ENCODE measurements at places on chromosomes 3 and 15.
A peak's percentile ranks its signal among the peaks of the same experiment; 100 is the strongest.

GRCh38 chr3:194482196-194482593, 4.6 kb downstream of the ATP13A3 start:
- no peak for DNase-seq

DNA sequence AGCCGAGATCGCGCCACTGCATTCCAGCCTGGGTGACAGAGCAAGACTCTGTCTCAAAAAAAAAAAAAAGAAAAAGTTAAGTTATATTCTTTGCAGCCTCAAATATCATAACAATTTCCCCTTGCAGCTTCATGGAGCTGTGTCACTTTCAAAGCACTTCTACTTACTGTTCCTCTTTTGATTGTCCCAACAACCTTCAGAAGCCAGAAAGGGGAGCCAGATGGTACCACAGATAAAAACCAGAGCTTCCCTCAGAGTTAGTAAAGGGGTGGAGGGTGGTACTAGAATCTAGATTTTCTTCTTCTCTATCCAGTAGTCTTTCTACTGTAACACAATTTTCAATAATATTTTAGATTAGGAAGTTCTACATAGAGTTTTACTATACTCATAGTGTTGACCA, 188.8 kb downstream of the TAFA4 start:
- DNase-seq = no peak

DNA sequence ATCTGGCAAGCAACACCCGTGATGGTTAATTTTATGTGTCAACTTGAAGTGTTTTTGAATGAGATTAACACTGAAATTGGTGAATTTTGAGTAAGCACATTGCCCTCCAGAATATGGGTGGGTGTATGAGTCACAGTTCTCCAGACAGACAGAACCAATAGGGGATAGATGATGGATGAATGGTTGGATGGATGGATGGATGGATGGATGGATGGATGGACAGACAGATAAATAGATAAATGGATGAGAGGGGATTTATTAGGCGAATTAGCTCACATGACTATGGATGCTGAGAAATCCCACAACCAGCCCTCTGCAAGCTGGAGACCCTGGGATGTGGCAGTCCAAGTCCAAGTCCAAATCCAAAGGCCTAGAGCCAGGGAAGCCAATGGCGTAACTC, 5.4 kb upstream of the VWA5B2 start:
- no peak for DNase-seq

DNA sequence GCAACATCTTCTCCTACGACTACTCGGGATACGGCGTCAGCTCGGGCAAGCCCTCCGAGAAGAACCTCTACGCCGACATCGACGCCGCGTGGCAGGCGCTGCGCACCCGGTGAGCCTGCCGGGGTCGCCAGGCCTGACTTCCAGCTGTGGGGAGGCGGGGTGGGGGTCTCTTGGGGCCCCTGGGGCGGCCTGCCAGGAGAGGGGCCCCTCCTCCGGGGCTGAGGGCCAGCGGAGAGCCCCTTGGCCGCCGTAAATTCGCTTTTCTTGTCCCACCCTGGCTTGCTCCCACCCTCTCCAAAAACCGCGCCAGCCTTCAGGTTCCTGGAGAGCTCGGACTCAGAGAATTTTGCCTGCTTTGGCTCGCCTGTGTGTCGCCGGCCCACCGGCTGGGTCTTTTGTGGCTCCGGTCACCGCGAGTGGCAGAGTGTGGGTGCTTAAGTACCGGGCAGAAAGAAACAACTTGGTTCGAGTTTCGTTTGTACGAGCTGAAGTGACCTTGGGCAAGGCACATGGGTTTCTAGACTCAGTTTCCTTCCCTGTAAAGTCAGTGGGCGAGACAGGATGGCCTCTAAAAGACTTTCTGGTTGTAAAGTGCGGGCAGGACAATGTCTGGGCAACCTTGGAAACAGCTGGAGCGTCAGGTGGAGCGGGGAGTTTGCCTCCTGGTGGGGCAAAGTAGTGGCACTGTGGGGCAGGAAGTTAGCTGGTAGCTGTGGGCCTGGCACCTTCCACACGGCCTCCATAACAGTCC, 976 bp downstream of the ABHD17C start:
- DNase-seq = no peak

- peak; percentile 44 for DNase-seq
Measured at GRCh38 chr15:45253330-45253729, 1.3 kb downstream of the SLC28A2 start.

DNA sequence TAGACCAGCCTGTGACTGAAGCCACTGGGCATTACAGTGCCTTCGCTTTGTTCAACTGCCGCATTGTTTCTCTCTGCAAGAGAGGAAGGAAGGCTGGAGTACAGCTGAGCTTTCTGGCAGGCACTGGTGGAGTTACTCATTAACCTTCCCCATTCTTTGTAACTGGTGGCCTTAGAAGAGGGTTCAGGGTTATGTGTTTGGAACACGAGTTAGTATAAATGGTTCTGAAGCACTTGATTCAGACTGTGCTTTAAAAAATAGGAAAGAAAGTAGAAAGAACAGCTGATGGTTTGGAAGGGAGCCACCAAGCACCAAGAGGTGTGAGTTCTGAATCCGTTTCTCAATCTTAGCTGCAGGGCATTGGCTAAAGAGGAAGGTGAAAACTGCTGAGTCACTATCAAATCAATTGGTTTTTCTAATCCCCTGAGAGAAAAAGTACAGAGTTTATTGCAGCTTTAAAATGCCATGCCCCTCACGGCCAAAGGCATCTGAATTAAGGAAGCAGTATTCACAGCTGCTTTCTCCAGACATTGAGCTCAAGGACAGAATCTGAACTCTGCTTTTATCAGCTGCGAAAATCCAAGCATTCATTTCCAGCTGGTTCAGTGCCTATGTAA, 3.6 kb downstream of the HGD start:
- peak; percentile 76 for DNase-seq

GRCh38 chr3:48567090-48567489, 3.5 kb upstream of the UCN2 start:
- DNase-seq = no peak

DNA sequence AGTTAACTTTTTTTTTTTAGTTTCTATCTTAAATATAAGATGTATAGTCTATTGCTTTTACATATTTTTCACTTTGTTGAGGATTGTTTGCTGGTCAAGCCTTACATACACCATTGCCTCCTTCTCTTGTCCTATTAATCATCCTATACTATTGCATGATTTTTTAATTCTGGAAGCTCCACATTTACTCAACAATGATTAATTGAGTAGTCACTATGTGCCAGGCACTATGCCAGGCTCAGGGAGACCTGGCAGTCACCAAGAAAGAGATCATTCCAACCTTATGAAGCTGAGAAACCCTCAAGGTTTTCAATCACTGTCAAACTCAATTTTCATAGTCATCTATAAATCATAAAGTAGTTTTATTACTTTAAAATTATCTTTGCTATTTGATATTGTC, 626.2 kb downstream of the IGSF11 start:
- no peak for DNase-seq

DNA sequence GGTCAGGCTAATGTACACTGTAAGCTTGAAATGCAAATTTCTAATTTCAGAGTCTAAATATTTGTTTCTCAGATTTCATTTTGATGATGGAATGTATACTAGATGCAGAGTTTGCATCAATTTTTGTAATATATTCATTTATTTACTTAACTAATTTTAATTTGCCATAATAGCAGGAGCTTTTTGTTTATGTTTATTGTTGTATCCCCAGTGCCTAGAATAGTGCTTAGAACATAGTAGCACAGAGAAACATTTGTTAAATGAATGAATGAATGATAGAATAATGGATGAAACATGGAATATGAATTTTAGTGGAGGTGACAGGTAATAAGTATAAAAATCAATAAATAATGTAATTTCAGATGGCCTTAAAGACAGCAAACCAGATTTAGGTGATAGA, 5.2 kb upstream of the GALK2 start:
- no peak for DNase-seq

DNA sequence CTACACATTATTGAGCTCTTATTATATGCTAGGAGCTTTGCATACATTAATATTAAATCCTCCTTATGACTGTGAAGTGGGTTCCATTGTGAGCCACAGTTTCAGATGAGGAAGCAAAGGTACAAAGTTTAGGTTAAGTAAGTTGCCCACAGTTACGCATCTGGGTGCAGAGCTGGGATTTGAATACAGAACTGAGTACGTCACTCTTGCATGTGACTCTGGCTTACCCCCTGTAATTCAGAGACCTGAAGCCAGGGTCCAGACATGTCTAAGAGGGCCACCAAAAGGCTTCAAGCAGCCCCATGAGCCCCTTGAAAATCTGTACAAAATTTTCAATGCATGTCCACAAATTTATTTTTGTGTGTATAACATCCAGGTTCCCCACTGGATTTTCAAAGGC, 71.8 kb downstream of the KLF15 start:
- DNase-seq = no peak

GRCh38 chr3:3280396-3280795, 100.9 kb upstream of the CRBN start:
- DNase-seq = no peak

DNA sequence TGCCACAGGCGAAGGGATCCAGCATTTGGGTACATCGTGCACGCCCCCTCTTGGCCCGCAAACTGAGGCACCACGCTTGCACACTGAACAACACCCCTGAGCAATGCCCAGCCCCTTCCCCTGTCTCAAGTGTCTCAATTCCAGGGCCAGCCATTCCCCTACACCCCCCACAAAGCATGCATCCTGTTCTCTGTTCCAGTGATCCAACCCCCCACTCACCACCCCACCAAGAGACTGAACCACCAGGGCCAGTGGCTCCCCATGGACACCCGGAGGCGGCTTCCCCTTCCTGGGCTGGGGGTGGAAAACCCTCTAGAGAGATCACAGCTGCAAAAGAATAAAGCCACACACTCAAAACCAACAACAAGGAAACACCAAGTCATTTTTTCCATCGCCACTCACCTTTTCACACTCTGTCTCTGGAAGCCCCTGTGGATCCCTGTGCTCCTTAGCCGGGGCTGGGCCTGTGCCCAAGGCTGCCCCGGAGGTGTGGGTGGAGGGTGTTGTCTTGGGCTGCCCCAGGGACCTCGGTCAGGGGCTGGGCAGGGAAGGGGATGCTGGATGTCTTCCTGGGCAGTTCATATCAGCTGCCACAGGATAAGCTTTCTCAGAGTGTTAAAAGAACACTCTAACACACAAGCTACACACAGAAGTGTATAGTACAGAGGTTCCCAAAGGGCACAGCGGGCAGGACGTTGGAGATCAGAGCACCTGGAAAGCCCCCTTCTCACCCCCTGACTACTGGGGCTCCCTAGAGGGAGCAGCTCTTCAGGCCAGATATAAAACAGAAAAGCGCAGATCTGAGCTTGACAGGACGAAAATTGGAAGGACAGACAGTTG, 92.5 kb downstream of the CHSY1 start:
- no peak for DNase-seq

DNA sequence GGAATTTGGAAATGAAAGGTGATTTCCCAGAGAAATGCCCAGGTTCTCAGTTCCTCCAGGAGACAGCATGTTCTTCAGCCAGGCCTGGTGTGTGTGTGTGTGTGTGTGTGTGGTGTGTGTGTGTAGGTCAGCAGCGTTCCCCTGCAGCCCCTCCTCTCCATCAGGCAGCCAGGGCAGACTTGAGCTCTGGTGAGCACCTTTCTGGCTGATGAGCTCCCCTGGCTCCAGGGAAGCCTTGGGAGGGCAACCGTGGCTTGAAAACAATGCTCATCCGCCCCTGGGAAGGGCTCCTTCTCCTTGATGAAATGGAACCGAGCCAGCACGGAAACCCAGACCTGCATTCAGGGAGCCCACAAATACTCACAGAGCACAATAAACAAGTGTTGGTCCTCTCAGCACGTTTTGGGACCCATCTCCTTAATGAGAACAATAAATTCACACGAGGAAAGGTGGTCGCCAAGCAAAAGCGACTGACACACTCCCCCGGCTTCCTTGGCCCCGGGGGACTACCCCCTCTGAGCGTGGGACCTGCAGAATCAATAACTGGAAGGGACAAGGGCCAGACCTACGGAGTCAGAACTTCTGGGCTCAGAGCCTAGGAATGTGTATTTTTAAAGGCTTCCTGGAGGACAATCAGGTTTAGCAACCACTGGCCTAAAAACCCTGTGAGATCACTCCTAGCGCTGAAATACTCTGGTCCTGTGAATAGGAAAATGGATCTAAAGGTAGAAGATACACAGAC, 38.6 kb upstream of the HES1 start:
- no peak for DNase-seq

DNA sequence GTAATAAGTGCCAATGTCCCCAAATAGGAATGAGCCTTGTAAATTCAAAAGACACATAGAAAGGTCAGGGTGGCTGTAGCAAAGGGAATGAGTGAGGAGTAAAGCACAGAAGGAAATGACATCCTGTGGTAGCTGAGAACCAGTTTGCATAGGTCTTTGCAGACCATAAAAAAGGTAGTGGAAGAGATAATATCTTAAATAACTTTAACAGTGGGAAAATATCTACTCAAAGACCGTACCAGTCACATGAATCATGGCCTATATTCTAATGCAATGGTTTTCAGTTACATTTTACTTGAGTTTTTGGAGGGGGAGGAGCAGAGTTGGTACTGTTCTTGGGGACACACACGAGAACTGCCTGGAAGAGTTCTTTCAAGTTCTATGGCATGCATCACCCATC, 297.3 kb upstream of the ADAMTS9 start:
- no peak for DNase-seq

DNA sequence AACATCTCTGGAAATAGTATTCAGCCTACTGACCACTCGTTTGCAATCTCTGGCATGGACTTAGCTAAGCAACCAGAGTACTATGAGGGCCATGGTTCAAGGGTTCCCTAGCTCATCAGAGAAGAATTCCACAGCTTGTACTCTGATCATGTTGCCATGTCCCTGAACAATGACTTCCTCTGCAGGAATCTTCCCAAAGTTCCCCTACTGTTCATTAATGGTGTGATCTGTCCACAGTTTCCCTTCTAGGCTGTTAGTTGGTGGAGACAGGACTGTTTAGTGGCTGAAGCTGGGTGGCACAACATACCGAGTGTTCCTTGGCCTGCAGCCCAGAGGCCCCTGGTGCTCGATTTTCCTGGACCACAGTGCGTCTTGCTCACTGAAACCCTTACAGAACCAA, 44.4 kb upstream of the GALNT15 start:
- DNase-seq = no peak

- no peak for DNase-seq
Measured at GRCh38 chr3:29384640-29385039, 103.8 kb downstream of the RBMS3 start.

DNA sequence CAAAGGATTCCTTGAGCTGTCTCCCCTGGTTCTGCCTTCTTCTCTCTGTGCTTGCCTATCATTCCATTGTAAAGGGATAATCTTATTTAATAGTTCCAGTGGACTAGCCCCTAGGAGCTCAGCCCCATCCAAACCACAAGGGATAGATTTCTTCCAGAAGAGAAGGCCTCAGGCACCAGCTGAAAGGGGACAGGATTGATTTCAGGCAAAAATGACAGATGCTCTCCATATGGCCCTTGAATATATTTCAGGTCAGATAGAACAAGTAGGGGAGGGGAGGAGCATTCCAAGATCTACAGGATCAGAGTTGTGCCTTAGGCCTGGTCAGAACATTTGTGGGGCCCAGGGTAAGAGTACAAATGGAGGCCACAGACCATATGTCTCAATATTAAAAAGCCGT, 85.3 kb downstream of the RPLP1 start:
- DNase-seq = no peak

DNA sequence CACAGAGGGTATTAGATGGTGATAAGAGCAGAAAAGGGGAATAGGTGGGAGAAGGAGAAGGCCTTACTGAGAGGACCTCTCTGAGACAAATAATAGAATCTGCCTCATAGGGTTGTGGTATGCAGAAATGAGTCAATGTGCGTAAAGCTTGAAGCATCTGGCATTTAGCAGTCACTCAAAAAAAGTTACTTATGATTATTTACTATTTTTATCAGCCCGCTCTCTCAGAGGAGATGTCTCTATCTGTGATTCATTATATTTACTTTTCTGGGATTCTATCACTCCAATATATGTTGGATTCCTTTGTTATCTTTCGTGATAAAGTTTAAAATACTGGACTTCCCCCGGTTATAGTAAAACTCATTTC, 4.6 kb upstream of the TM4SF1 start:
- no peak for DNase-seq

All from Karpas-422 (cell line).